ENCODE measurements at places on chromosomes 6 and 20. TPM values are rescaled to one million over a fixed set of nuclear protein-coding genes. Genes with fewer than 3 reads are reported as not detected.

The DYNLT2 gene
- 0.41 TPM for total RNA-seq

The MRAP2 gene
- total RNA-seq = not detected

The MTFR2 gene
- 0.32 TPM for total RNA-seq

The TUBB2B gene
- total RNA-seq = 0.97 TPM

The ADTRP gene
- not detected for total RNA-seq

The TAB2 gene
- 57.4 TPM for total RNA-seq

The ZFP64 gene
- 7.6 TPM for total RNA-seq

The PNLDC1 gene
- total RNA-seq = 0.32 TPM

DNA sequence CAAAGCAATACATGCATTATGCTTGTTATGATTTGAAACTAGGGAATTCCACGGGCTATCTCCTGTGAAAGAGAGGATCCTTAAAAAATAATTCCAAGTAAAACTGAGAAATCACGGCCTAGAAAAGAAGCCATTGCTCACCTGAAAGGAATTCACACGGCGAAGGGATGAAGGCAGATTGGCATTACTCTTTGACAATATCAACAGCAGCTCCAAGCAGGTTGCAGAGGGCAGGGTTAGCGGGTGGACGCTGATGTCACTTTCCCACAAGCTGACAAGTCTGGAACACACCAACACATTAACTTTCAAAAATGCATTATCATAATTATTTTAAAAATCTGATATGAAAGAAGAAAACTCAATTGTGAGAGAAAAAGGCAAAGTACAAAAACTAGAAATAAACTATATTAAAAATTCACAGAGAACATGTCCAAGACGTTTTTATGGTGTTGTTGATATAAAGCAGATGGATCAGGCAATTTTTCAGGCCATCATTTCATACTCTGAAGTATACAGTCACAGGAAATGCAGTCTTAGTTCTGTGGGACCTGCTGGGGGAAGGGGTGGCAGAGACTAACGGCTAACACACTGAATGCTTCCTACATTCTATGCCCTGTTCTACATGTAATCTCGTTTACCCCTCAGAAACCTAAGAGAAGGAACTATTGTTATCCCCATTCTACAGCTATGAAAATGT, 108.3 kb downstream of the UBE3D start:
- no peak for DNase-seq

- no peak for DNase-seq
Measured at GRCh38 chr6:113442040-113442439, 415.1 kb upstream of the MARCKS start.

- DNase-seq = peak; percentile 30
Measured at GRCh38 chr20:62518911-62519310, 43.1 kb upstream of the GATA5 start.

GRCh38 chr6:38169977-38170526, 350.5 kb downstream of the ZFAND3 start:
- peak; percentile 61 for DNase-seq

GRCh38 chr20:59299945-59300332, 472 bp upstream of the EDN3 start:
- no peak for DNase-seq

GRCh38 chr6:168120390-168121302, 41.6 kb upstream of the FRMD1 start:
- DNase-seq = no peak

DNA sequence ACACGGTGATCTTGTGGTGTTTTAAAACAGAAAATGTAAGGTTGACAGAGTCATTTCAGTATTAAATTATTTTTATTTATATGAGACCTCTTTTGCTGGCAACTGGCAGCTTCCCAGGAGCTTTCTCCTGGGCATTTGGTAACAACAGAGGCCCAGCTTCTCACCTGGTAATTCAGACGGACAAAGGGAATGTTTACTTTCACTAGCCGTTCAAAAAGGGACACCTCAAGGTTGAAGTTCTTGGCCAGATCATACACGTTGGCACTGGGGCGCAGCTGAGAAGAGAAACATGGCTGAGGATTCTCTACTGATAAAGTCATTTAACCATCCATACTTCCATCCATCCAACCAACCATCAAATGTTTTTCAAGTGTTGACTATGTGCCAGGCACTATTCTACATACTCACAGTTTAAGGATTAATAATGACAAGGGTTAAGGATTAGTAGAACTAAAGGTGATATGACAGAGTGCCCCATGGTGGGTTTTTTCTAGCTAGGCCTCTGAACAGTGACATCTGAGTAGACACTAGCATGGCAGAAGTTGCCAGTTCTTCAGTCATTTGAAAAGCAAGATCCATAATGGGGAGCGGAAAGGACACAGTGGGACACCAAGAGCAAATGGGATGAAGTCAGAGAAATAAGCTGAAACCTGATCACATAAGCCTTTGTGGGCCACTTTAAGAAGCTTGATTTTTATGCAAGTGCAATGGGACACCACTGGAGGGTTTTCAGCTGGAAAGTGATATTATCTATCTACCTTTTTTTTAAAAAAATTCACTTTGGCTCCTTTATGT, 25.1 kb downstream of the ZNFX1 start:
- no peak for DNase-seq

DNA sequence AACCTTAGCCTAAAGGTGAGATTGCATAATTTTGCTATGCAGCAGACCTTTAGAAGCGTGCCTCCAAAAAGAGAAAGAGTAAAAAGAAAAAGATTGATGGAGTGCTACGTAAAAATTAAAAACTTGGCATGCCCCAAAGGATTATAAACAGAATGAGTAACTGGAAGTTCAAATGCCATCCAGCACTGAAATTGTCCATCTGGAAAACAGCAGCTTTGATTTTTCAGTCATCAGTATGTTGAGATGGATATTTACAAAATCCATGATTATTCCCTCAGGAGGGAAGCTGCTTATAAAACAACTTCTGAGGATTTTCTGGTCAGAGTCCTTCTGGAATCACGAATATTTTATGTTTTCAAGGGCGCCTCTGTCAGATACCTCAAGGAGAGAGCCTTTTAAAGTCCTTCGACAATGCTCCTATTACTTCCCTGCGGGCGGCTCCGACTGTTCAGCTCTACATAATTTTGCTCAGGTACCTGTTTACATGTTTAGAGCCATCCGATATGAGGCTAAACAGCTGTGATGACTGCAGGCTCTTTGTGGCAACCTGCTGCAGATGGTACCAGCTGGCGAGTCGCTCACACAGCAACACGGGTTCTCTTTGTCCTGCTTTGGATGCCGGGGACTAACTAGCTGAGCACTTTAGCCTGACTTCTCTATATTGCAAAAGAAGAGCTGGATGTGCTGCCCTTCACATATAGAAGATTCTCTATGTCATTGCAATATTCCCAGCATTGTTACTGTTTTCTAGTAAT, 83.3 kb downstream of the RCAN2 start:
- no peak for DNase-seq

DNA sequence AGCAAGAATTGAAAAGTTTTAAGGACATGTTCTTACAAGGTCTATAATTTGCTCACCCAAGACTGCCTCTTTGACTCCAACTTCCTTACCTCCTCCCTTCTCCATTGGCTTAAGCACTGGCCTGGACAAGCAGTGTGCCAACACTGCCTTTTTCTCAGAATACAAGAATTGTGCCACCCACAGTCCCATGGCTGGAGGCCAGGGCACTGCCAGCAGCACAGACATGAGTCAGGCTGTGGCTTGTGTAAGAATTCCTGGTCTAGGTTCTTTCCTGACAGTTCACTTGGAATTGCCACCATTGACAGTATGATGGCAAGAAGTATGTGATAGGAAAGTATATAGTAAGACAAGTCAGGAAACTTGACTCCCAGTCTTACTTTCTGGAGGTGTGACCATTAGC, 202.7 kb upstream of the MARCKS start:
- DNase-seq = peak; percentile 73

DNA sequence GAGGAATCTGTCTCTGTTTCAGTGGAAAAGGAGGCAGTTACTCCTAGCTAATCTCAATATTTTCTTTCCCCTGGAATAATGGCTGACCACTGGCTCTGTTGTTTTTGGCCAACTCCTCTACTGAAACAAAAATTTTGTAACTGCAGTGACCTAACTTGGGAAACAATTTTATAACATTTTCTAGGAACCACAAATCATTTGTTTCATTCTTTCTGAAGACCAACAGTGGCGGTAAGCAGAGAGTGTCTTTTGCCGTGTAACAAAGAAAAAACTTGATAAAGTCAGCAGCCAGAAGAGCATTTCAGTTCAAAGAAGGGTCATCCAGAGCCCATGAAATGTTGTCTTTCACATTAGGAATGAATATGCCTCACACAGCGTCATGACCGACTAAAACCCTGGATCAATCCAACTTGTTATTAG, 11.8 kb upstream of the BFSP1 start:
- no peak for DNase-seq

- DNase-seq = no peak
Measured at GRCh38 chr6:41531591-41532582, 14.3 kb upstream of the FOXP4 start.

DNA sequence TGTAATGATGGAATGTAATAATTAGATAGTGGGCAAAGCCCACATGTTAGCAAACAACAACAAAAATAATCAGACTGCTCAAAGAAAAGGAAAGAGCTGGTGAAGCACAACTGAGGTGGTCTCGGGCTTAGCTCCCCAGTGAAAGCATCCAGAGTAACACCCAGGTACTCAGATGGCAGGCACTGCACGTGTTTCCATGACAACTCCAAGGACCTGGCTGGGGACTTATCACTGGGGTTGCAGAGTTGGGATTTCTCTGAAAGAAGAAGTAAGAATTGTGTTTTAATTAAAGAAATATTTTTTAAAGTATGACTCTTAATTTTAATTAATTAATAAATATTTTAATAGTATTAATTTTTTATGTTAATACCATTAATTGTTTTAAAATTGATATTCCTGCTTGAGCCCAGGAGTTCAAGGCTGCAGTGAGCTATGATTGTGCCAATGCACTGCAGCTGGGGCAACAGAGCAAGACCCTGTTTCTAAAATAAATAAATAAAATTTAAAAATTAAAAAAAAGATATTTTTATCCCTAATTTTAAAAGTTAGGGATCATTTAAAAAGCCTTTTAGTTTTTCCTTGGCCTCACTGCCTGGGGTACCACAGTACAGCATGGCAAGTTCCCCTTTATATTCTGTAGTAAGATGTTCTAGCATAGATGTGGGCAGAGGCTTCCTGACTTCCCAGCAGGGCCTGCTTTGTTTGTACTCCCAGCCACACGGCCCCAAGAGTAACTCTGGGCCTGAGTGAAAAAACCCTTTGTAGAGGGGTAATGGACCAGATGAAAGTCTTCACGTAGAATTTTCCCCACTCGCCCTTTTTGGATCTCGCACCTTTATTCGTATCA, 42.2 kb upstream of the UST start:
- DNase-seq = no peak

DNA sequence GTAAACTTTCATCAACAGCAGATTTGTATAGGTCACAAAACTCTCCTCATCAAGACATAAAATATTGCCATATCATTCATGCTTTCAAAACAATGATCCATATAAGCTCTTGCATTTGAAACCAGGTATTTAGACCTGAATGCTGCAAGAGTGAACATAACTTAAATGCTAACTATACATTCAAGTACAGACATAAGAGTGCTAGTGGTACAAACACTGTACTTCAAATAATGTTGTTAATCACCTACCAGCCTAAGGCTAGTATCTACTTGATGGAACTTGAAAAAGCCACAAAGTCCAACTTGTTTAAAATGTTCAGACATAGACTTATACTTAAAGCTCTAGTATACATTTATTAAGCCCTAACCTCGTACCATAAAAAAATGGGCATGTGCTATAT, 16.0 kb upstream of the GSTA2 start:
- no peak for DNase-seq
